ENCODE measurements at places on chromosomes 7 and 10.

- no peak for DNase-seq
Measured at GRCh38 chr10:1363446-1364121, 307.4 kb downstream of the WDR37 start.

DNA sequence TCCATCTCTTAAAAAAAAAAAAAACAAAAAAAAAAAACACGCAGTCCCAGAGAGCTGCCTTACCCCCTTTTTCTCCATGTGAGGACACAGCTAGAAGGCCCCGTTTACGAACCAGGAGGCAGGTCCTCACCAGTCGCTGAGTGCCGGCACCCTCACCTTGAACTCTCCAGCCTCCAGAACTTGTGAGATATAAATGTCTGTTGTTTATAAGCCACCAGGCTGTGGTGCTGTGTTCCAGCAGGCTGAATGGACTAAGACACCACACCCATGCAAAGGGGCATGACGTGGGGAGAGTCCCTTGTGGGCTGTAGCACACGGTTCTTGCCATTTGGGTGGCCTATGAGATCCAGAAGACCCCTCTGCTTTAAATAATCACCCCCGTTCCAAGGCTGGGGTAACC is 17.2 kb downstream of the ECHDC3 start:
- no peak for DNase-seq

GRCh38 chr7:135161669-135162068 is 8.8 kb downstream of the CYREN start:
- DNase-seq, result no peak

- DNase-seq, result no peak
Measured at GRCh38 chr10:65571011-65571570, 1354.7 kb upstream of the LRRTM3 start.

- peak; percentile 69 for DNase-seq
Measured at GRCh38 chr10:59625721-59626522, 83.7 kb downstream of the SLC16A9 start.

GRCh38 chr10:3054851-3055199 is 12.5 kb upstream of the PFKP start:
- no peak for DNase-seq

- DNase-seq, result no peak
Measured at GRCh38 chr10:436911-437665, 252.4 kb downstream of the DIP2C start.

DNA sequence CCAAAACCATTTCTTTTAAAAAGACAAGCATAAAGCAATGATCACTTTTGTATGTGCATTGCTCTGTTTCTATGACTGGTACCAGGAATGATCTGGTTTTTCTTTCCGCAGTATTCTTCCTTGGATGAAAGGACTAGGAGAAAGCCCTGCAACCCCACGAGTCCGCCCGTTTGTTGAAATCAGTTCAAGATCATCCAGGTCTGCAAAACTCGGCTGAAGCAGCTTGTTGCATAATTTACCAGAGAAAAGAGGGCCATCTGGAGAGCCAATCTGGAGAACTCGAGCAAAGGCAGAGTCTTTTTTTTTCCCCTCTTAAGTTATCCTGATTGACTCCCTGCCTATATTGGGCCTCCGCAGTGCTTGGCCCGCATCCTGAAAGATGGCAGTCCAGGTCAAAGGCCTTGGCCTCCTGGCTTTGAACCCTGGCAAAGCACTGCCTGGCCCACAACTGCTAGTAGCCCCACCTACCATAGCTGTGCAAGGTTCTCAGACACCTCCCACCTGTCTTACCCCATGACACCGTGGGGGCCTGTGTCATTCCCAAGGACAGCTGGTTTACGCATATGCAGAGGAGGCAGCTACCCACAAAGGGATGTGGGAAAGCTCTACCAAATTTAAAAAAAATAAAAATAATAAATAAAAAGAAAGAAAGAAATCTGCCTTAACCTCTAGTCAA is 572.2 kb downstream of the INHBA start:
- DNase-seq, result no peak

GRCh38 chr7:157122800-157123495 is 15.8 kb upstream of the UBE3C start:
- no peak for DNase-seq
